ENCODE measurements at places on chromosomes 5 and 9.

GRCh38 chr5:144691936-144692335 is 521.3 kb downstream of the KCTD16 start:
- DNase-seq: no peak

DNA sequence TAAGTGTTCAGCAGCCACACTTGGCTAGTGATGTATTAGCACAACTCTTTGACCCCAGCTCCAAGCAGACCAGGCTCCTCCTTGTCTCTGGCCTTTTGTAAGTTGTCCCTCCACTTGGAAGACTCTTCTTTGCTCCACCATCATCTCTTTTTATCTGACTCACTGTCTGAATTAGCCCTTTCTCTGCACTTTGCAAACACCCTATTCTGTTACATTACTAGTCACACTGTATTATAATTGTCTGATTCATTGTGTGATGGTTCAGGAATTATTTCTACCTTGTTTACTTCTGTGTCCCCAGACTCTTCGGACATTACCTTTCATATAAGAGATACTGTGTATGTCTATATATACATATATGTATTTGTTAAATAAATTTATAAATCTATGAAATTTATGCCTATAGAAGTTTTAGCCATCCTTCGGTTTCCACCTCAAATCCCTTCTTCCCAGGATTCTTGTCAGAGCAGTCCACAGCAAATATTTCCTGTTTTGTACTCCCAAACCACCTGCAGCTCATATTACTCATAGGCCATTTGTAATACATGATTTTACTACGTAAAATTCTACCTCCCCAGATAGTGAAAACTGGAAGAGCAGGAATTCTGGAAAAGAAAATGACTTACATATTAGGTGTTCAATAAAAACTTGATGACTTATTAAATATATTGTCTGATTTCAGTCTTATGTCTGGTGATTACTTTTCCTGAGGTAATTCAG is 69.0 kb downstream of the MTAP start:
- no peak for DNase-seq

- no peak for DNase-seq
Measured at GRCh38 chr5:22591461-22591860, 261.7 kb downstream of the CDH12 start.

DNA sequence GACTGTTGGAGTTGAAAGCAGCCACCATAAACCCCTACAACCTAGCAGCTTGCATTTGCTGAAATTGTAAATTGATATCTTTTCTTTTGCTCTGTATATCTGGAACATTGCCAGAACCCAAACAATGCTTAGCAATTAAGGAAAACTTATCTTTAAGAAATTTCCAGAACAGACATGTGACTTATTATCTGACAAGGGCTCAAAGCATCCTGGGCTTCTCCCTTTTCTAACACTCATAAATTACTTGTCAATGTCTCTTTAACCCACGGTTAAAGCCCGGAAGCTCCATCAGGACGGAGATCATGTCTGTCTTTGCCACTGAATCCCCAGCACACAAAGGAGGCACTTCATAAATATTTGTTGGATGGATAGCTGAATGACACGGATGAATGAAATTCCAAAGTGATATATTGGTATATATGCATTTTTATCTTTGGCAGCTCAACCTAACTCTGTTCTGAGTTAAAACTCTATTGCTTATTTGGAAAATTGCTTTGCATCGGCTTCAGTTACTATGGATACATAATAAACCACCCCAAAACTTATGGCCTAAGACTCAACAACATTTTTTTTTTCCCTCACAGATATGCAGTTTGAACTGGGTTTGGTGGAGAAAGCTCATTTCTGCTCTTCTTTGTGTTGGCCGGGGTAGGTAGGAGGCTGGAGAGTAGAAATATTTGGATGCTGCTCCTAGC is 103.1 kb upstream of the CLINT1 start:
- peak; percentile 70 for DNase-seq

DNA sequence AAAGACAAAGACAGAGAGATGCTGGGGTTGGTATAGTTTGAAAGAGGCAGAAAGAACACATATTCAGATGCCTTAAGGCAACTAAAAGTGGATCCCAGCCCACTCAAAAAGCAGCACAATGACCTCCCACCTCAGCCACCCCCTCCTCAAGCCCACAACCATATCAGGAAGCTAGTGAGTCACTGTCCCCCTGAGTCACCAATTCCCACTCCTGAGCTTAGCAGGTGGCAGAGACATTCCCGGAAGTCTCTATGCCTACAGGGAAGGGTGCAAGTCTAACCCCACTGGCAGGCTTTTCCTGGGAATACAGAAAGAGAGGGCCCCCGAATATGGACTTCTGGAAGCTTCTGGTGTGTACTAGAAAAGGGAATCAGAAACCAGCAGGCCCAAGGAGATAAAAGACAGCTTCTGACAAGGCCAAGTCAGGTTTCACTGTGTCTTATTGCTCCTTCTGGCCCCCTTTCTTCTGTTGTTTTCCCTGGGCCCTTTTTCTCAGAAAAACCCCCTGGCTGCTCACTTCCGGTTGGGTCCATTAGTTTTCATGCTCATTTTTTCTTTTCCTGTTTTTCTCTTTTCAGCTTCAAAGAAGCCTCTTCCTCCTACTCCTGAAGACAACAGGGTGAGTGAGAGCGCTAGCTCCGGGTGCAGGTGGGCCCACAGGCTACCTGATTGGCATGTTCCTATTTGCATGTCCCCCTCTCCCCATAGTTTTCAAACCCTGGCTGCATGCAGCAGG is 36.8 kb downstream of the ITK start:
- DNase-seq: no peak

Measured in SK-N-DZ (cell line).